ENCODE measurements at places on chromosomes 16 and 17. TPM values are rescaled to one million over a fixed set of nuclear protein-coding genes. Genes with fewer than 3 reads are reported as not detected.

The ANKRD40CL gene
- not detected for total RNA-seq

The KRT17 gene
- 21,525 TPM for total RNA-seq

The C17orf100 gene
- total RNA-seq = 0.71 TPM

The HOXB13 gene
- total RNA-seq = not detected

The PLXDC1 gene
- not detected for total RNA-seq

The CA5A gene
- not detected for total RNA-seq

The RAP1GAP2 gene
- total RNA-seq = 6.1 TPM

The ZNF750 gene
- 26.7 TPM for total RNA-seq

The AXIN2 gene
- total RNA-seq = not detected

Data from airway epithelial cell (primary cell).